ENCODE measurements at places on chromosomes 2 and 18.

DNA sequence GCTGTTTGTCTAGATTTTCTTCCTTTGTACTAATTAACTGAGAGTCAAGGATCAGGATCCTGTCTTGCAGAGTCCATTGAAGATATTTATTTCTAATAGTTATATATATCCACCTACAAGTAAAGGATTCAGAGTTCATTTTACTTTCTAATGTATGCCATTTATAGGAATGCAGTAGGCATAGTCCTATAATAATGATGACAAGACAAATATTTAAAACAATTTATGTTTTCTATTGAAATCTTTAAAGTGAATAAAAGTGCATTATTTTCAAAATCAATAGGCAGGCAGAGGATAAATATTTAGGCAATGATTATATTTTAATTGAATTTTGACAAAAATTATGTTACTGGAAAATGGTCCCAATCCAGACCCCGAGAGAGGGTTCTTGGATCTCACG, 1430.8 kb upstream of the NXPH2 start:
- DNase-seq, result no peak

- no peak for DNase-seq
Observed at GRCh38 chr2:111634050-111634794, 249.8 kb downstream of the ANAPC1 start.

- DNase-seq, result no peak
Observed at GRCh38 chr2:66803726-66804125, 368.8 kb downstream of the MEIS1 start.

- no peak for DNase-seq
Observed at GRCh38 chr2:137237055-137237454, 471.7 kb downstream of the THSD7B start.

GRCh38 chr2:201952187-201952586, 81.5 kb upstream of the FZD7 start:
- DNase-seq, result no peak

- no peak for DNase-seq
Observed at GRCh38 chr18:11121443-11121849, 27.9 kb downstream of the PIEZO2 start.

DNA sequence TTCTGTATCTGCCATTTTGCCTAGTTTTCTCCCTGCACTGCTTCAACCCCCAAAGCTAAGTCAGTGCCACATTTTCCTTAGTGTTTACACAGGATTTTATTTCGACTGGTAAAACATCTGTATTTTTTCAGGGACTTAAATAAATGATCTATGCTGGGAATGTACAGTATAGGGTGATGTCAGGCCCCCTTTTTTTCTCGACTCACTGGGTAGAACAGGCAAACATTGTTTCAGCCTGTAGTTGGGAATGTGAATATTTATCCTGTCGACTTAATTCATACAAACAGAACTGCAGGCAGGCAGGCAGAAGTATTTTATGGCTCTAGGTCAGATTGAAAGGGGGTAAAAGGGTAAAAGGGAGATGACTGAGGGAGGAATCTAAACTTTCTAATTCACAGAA, 123.5 kb upstream of the ZFP36L2 start:
- no peak for DNase-seq

DNA sequence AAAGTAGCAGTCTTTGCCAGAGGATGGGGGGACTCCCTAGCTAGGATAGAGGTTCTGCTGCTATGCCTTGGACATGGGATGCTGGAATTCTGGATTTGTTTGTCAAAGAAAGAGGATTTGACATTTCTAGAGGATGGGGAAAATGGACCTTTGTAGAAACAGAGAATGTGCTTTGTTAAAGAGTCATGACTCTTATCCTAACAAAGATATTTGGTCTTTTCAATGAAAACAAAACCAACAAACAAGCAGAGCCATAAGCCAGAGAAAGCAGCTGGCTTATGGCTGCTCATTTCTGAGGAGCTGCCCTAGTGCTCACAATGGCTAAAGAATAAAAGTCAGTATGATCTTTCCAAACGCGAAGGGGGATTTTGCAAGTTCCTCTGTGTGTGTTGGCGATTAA, 40.8 kb upstream of the MAPRE2 start:
- DNase-seq, result no peak

- no peak for DNase-seq
Observed at GRCh38 chr18:36284671-36285295, 12.7 kb upstream of the FHOD3 start.

DNA sequence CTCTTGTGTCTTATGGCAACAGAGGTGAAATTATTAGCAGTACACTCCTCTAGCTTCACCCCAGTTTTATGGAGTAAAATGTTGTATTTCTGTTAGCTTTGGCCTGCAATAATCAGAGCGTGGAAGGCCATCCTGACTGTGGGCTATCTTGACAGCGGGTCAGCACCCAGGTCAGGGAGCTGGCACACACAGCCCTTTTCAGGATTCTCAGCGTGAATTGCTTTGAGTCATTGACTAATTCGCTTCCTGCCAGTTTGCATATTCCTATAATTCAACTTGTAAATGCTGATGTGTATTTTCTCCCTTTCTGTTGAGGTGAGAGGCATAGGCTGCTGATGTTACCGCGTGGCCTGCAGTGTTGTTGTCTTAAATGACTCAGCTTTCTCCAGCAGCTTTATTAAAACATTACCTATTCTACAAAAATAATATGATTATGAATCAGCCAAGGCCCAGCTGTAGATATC, 109.6 kb upstream of the EML6 start:
- DNase-seq, result no peak

DNA sequence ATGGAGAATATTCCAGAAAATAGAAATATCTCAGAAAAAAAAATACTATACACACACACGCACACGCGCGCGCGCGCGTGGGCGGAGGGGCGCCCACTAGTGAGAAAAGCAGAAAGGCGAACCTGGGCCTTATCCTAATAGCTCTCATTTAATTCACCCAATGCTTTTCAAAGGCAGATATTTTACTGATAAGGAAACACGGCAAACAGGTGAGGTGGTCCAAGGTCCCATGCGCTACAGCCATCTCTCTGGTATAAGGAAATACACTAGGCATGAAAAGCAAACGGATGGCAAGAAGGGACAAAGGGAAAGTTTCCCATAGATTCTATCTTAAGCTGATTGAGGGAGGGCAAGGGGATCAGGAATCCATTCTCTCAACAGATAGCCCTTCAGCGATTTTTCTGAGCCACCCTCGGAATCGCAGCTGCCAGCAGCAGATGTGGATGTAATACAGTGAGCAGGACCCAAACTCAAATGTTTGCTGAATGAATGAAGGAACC, 136.7 kb downstream of the TMEM247 start:
- peak; percentile 22 for DNase-seq

GRCh38 chr2:26765475-26766200, 1.6 kb downstream of the SLC35F6 start:
- no peak for DNase-seq

GRCh38 chr2:54541995-54542394, 85.9 kb downstream of the SPTBN1 start:
- DNase-seq, result no peak

DNA sequence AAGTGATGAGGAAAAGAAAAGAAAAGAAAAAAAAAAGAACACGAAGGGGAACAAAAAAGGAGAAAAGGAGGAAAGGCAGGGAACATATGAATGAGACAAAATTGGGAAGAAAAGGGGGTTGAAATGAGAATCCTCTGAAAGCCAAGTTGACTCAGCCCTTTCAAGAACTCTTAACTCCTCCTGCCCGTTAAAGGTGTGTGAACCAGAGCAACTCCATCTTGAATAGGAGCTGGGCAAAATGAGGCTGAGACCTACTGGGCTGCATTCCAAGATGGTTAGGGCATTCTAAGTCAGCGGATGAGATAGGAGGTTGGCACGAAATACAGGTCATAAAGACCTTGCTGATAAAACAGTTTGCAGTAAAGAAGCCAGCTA, 4.0 kb upstream of the POLE4 start:
- DNase-seq, result no peak

DNA sequence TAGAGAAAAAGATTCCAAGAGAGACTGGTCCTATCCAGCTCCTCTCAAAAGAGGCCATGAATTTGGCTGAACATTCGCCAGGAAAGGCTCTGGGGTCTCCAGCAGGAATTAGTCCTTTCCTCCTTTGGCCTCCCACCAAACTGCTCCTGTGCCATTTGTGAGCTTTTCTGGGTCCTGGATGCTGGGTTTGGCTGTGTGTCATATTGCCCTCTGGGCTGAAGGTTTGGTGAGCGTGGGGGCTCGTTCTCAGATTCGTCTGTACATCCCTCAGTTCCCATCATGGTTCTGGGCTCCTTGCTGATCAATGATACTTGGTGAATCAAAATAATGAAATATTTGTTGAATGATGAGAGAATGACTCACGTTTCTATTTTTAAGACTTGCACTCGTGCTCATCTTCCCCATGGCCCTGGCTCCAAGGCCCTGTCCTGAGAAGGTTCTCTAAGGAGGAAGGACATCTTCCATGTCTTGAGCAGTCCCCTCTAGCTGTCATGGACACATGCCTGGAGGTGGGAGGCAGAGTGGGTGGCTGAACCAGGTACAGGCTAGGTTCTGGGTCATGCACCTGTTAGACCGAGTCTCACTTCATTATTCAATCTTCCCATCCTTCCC, 47.8 kb upstream of the RHOB start:
- no peak for DNase-seq

- no peak for DNase-seq
Observed at GRCh38 chr2:220628252-220628651, 943.9 kb downstream of the EPHA4 start.

DNA sequence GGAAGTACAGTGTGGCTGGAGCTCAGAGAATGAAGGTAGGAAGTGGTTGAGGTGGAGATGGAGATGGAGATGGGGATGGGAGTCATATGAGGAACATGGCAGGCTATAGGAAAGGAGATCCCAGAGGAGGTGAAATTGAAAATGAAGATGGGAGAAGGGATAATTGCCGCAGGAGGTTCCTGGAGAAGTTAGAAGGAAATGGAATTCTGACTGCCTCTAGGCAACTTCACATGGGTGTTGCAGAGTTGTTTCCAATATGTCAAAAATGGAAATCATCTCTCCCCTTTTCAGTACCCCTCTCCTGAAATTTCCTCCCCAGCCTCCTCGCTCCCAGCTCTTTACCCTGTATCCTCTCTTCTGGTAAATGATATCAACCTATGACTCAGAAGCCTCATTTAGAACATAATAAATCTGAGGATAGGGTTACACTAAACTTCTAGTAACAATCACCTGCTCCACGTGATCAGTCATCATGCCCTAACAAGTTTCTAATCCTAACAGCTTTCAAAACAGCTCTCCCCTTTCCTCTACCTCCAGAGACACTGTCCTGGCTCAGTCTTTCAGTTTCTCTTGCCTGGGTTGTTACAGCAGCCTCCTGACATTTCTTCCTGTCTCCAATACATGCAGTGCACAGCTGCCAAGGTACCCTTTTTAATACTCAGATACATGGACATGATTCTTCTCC, 201.9 kb upstream of the RBMS1 start:
- no peak for DNase-seq

DNA sequence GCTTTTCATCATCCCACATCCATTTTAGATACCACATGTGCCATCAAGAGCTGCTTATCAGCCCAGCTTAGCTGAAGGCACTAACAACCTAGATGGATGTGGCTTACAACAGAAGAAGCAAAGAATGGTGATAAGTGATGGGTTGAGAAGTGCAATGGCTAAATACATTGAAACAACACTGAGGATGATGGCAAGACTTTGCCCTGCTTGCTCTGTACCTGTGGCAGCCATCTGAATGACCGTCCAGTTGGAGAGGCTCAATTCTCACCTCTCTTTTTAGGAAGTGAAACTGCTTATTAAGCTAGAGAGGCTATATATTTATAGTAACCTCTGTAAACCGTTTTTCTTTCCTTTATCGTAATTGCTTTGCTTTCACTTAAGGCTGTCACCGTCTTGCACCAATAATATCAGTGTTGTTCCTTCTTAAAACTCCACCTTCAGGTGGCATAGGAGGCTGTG, 5.7 kb downstream of the GPATCH11 start:
- no peak for DNase-seq

DNA sequence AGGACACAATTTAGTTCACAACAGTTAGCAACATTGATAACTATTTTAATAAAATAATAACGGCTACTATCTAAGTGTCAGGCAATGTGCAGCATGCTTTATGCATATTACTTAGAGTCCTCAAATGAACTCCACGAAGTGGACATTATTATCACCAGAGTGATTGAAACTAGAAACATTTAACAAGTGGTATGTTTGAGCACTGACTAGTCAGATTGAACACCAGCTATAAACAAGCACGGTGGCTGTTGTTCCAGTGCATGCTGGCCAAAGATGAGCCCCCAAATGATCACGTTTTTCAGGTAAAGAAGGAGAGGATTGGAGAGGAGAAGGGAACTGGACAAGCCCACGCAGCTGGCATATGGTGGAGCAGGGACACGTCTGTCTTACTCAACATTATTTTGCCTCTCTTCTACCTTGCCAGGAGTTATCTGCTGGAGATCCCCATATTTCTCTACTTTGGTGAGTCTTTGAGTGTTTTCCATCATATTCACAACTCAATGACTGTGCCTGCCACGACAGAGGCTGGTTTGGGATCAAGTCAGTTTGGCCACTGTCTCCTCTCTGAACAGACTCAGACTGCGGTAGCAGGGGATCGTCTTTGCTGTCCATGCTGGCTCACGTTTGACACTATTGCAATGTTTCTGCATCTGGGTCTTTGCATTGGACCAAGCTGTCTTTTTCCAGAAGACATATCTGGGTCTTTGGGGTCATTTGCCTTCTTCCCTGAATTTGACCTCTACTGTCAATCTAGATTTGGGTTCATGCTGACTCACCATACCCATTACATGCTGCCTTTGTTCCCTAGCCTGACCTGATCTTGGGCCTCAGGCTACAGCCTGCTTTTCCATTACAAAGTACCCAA, 66.0 kb upstream of the ACSL3 start:
- no peak for DNase-seq

GRCh38 chr2:237171396-237171795, 85.7 kb downstream of the COPS8 start:
- no peak for DNase-seq

DNA sequence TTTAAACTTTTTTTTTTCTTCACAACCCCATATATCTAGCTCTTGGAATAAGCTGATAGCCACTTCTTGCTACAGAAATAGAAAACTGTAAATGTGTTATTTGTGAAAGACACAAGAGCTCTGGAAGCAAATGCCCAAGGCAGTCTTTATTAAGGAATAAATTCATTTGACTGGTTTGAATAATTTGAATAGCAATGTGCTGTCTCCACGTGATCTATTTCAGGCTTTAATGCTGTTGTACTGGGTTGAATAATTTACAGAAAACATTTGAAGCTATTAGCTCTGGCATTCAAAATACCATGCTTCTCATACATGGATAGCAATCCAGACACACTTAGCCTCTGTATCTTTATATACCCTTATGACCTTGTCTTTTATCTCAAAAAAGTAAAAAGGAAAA, 366.7 kb upstream of the KCNJ3 start:
- no peak for DNase-seq

GRCh38 chr2:213763354-213763753, 479.1 kb downstream of the SPAG16 start:
- DNase-seq, result no peak

DNA sequence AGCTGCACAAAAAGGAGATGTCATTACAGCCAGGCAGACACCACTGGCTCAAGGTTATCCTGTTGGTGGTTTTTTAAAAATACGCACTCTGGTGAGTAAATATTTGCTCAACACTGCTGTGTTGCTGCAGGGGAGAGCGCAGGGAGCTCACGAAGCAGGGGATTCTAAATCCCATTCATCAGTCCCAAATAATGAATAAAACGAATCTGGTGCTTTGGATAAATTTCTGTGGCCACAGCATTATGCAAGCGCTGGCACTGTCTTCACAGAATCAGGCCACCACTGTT, 256.2 kb downstream of the HDAC4 start:
- DNase-seq, result no peak

All from stimulated activated CD4-positive, alpha-beta T cell treated with anti-CD3 and anti-CD28 coated beads, Interleukin-15, amount 100 ng/mL, for 1 hour (primary cell).